ENCODE measurements at places on chromosomes 4 and X.

- no peak for DNase-seq
Measured at GRCh38 chr4:107034091-107034995, 1.8 kb downstream of the DKK2 start.

GRCh38 chr4:23979534-23979933 is 89.7 kb upstream of the PPARGC1A start:
- DNase-seq, result no peak

GRCh38 chr4:166518315-166518714 is 645.3 kb downstream of the TLL1 start:
- no peak for DNase-seq

GRCh38 chr4:7842384-7843279 is 97.0 kb downstream of the AFAP1 start:
- DNase-seq, result no peak

- DNase-seq, result no peak
Measured at GRCh38 chr4:78553529-78554060, 2.0 kb downstream of the ANXA3 start.

GRCh38 chr4:40157436-40157835 is 39.4 kb upstream of the RHOH start:
- DNase-seq, result no peak

DNA sequence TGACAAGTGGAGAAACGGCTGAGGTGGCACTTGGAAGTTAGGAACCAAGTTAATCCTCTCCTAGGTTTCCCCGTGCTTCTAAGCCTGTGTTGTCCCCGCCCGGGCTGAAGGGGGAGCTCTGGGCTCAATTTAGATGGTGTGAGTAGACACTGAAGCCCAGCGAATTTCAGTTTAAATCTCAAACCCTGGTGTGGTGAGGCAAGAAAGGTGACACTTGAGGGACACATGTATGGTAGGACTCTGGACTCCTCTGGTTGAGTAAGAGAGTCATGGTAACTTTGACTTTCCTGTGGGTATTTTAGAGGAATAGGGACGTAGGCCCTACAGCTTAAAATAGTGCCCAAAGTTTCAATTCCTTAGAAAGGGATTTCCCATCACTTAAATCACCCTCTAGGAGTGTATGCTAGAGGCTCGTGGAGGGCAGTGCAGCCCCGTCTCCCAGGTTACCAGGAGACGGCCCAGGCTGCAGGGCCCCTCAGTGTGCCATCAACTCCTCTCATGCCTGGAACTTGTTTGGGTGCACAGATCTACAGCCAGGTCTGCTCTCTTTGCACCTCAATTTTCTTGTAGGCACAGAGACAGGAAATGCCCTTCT is 24.0 kb downstream of the HAND2 start:
- no peak for DNase-seq

DNA sequence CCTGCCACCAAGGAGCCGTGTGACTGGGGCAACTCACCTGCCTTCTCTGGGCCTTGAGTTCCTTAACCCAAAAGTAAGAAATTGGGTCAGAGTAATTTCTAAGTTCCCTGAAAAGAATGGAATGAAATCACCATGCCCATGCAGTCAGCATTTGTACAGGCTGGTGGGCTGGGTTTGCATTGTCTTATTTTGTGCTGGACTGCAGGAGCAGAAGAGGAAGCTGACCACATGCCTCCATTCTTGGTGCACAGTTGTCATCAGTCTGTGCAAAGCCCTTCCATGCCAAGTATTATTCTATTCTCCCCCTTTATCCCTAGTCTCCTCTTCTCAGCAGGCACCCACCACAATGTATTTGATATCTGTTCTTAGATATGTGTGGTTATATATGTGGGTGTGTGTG is 56.3 kb downstream of the FHDC1 start:
- DNase-seq, result no peak

DNA sequence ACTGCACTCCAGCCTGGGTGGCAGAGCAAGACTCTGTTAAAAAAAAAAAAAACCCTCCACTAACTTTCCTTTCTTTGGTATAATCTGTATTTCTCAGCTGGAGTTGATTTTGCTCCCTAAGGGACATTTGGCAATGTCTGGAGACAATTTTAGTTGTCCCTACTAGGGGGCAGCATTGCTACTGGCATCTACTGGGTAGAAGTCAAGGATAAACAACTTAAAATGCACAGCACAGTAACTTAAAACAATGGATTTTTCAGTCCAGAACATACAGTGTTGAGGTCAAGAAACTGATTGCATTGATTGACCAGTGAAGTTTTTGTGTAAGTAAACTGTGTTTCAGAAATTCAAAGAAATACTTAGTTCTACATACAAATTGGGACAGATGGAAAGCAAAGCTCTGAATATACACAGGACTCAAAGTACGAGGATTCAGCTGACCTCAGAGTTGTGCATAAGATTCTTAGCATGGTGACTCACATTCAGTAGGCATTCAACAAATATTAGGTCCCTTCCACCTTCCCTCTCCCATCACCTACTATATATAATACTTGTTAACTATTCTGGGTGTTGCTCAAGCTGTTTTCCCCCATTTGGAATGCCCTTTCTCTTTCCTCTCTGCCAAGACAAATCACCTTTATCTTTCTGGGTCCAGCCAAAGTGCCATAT is 8.8 kb downstream of the DDX53 start:
- no peak for DNase-seq

GRCh38 chrX:75038925-75039324 is 113.7 kb upstream of the NEXMIF start:
- DNase-seq, result no peak

DNA sequence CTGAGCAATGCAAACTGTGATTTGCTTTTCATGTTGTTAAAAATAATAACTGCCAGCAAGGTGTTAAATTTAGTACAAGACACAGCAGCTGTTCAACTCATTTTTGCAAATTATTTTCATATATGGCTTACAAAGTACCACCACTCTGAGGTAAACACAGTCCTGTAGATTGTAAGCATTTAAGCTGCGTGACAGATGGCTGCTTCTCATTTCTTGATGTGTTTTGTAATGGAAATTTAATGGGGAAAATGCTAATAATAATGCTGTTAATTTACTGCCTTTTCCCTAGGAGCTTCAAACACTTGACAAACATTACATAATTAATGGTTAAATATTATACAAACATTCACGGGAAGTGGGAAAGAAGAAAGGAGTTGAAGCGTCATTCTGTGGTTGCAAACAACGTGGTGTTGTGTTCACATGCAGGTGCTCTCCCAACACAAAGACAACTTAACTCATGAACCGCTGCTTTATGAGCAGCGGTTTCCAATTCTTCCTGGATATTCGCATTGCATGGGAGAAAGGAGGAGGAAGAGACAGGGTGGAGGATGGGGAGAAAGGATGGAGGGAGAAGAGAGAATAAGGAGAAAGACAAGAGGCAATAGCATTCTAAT is 236.8 kb upstream of the VCX start:
- no peak for DNase-seq

DNA sequence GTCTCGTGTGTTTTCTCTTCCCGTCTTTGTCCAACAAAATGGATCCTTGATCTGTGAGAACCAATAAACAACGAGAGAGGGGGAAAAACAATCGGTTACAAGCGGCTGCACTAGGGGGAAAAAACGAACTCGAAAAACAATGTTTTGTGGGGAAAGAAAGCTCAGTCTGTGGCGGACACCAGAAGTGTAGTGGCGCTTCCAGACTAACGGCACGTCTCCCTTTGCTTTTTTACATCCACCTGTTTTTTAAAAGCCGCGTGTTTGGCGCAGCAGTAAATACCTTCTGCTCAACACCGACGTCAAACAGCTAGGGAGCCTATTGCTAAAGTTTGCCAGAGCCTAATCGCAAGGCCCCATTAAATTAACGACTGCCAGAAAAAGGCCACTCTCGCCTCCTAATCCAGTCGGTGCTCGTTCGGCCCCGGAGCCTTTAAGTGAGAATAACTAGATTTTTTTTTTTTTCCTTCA is 3.3 kb downstream of the NKX6-1 start:
- DNase-seq, result no peak

DNA sequence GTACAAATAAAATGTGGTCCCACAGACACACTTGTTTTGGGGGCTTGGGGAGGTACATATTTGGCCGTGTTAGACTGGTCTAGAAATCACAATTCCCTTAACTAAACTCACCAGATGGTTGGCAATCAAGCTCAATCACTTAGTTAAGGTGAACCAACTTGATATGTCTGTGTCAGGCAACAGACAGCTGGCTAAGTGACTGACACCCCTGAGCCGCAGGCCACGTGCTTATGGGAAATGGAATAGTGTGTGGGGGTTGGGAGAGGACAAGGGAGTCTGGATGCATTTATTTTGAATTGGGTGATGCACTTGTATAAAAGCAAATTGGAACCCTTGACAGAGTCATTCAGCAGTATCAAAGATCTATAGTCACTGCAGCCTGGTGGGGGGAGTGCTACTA is 209.0 kb downstream of the HS6ST2 start:
- no peak for DNase-seq

- no peak for DNase-seq
Measured at GRCh38 chrX:155112171-155112570, 40.9 kb downstream of the BRCC3 start.

All from T follicular helper cell (primary cell).